ENCODE measurements at places on chromosomes 4 and X. TPM values are rescaled to one million over a fixed set of nuclear protein-coding genes. Genes with fewer than 3 reads are reported as not detected.
A peak's percentile ranks its signal among the peaks of the same experiment; 100 is the strongest.

GRCh38 chr4:104519588-104519987 lies 24.9 kb upstream of the CXXC4 start:
- DNase-seq: no peak

DNA sequence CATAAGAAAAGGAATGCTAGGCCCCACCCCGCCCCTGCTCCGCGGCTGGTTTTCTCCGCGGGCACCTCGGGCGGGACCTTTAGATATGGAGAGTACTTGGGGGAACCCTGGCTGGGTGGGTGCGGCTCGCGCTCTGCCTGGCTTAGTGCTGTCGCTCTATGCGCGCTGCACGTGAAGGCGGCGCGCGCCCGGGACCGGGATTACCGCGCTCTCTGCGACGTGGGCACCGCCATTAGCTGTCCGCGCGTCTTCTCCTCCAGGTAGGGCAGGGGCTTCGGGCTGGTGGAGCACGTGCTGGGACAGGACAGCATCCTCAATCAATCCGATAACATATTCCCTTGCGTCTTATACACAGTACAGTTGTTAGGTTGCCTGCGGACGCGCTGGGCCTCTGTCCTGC lies 56.0 kb downstream of the MAGEB10 start:
- DNase-seq: no peak

GRCh38 chrX:15653961-15654360 lies 10.6 kb downstream of the CLTRN start:
- no peak for DNase-seq

- peak; percentile 21 for DNase-seq
These were observed 648 bp upstream of the MSMO1 start for GRCh38 chr4:165326831-165327210.

GRCh38 chr4:75007891-75008290 lies 75.0 kb downstream of the PARM1 start:
- no peak for DNase-seq

DNA sequence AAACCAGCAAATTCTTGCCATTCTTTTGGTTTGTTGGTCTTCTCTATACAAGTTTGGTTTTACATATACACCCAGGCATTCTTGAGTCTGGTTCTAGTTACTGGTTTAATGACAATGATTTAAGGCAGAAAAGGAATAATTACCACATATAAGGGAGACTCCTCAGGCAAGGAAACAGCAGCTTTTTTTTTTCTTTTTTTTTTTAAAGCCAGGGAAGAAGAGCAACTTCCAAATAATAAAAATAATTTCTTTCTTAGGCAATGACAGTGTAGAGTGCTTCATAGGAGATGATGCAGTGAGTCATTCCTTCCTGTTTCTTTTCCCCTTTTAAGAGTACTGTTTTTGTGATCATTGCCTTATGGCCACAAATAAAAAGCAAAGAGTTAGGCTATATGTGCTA lies 289.7 kb downstream of the DKK2 start:
- no peak for DNase-seq

Gene DCX
- total RNA-seq: not detected

Gene KLHL4
- total RNA-seq: not detected

Gene CBR4
- 12.8 TPM for total RNA-seq

All from activated CD4-positive, alpha-beta T cell treated with anti-CD3 and anti-CD28 coated beads, Interleukin-2, amount 10 ng/mL, durations not matched to agents 7 days and 5 days (primary cell).